ENCODE measurements at places on chromosomes 4 and X.

GRCh38 chr4:87213421-87214075 is 6.9 kb downstream of the KLHL8 start:
- DNase-seq = no peak

DNA sequence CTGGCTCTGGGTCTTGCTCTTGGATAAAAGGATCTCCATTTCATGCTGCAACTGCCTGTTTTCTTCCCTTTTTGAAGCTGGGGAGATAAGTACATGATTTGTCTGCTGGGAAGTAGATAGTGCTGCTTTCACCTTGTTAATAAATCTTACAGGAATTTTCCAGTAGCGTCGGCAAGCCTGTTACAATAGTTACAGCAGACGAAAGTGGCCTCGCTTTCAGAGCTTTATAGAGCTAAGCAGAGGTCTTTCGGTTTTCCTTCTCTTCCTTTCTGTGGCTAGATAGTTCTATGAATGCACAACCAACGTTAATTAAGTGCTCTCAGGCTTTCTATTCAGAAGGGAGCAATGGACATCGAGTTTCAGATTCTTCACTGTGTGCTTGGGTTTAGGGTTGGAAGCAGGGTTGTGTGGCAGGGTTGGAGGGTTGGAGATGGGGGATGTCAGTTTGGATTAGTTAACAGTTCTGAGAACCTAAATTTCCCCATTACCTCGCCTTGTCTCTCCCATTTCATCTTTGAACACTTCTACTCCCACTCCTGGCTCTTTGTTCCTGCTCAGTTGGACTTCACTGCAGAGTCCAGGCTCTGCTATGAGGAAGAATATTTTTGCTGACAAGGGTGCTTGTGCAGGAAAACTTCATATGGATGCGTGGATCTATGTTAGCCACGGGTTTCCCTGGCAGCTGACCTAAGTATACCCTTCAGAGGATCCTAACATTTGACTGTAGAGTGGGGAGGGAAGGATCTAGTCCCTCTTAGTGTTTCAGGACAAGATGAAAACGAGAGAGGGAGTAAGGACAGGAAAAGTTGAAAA is 237.9 kb downstream of the ARHGAP10 start:
- no peak for DNase-seq

DNA sequence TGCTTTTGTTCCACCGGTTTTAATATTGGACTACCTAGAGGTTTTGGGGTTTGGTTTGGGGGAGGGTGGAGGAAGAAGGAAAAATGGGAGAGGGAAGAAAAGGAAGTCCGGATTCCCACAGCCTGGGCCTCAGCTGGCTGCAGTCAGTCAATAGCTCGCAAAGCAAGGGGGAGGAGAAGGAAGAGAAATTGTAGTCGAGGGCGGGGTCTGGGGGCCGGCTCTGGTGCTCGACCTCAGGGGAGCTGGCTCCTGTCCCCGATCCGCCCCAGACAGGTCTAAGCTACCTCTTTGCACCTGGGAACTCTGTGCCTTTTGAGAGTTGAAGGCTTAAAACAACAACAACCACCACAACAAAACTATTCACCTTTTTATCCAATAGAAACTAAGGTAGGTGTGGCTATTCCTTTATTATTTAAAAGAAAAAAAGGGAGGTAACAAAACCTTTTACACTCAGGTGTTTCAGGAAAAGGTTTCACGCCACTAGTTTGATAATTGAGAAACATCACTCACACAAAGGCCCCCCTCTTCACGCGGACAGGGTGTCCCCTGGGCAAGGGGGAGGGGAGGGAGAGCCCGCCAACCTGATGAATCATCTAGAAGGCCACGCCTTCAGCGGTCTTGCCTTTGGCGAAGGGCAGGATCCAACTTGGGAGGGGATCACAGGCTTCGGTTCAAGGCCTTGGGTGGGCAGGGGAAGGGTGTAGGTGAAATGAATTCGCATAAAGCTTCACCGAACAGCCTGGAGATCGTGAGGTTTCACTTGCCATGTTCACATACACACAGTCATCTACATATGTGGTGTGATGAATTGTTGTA is 1.6 kb upstream of the LNX1 start:
- DNase-seq = no peak

DNA sequence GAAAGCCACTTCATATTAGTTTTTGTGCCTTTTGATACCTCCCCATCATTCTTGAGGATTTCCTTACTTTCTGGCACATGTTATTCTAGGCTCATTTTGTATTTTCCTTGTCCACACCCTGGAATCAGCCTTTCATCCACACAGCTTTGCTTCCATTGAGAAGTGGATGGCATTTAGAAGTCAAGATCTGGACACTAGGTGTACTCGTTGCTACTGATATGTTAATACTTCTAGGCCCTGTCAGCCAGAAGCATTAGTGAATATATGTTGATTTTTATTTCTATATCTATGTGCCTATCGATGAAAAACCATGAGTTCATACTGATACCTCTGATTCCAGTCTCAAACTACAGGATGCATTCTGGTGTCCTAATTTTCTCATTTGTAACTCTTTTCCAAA is 73.2 kb downstream of the ARHGAP24 start:
- DNase-seq = no peak

- no peak for DNase-seq
Measured at GRCh38 chr4:25367004-25367621, 9.9 kb upstream of the ANAPC4 start.

Data from SW 1271 (cell line).